HCT116 (cell line): ENCODE measurements at places on chromosomes 1 and 21.
A peak's percentile ranks its signal among the peaks of the same experiment; 100 is the strongest.

DNA sequence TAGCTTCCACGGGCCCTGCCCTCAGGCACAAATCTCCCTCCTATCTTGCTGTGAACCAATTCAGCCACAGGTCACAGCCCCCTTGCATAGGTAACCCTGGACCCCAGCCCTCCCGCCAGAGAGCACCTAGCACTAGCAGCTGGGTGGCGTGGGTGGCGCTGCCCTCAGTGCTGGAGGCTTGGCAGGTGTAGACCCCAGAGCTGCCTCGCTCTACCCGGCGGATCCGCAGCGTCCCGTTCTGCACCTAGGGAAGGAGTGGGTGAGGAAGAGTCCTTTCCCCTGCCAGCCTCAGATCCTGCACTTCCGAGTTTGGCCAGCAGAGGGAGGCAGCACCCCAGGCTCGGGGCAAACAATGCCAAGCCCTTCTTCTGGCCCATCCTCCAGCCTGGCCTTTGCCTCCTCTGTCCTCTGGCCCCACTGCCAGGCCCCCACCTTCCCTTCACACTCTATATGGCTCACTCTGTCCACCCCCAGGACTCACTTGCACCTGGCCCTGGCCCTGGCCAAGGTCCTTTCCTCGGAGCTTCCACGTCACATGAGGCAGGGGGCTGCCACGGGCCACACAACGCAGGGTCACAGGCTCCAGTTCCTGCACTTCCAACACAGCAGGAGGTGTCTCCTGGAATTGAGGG lies 9.0 kb downstream of the IGSF9 start:
- no peak for DNase-seq

GRCh38 chr21:21137986-21138385 lies 139.8 kb downstream of the NCAM2 start:
- DNase-seq: no peak

GRCh38 chr1:248853663-248854375 lies 5.1 kb downstream of the ZNF692 start:
- DNase-seq: no peak

GRCh38 chr1:11132563-11133293 lies 33.1 kb upstream of the EXOSC10 start:
- DNase-seq: no peak

DNA sequence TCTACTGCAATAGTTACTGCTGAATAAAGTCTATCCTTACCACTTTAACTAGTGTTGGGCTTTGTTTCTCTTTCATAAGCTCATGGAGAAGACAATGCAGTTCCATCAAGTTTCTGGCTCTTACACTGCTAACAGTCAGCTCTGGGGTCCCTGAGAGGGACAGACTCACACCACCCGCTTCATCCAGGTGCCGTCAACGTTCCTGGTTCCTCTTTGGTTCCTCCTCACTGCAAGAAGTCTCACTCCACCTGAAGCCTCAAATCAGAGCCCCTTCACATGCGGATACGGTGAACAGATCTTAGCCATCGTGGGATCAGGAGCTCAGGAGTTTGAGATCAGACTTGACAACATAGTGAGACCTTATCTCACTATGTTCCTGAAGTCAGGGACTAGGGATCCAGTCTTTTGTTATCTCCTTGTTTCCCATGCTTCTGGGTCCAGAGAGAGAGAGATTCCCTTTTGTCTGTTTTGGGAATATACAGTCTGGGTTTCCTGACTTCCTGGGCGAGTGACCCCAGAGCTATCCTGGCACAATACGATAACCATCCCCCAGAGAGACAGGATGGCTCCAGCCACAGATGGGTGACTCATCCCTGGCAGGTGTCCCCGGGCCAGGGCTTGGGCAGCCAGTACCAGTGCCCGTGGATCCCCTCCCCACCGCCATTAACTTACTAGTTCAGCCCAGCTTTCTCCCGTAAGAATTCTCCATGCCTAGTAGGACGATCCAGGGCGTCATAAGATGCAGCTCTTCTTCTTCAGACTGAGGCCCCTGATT lies 14.3 kb upstream of the PCP4 start:
- no peak for DNase-seq

DNA sequence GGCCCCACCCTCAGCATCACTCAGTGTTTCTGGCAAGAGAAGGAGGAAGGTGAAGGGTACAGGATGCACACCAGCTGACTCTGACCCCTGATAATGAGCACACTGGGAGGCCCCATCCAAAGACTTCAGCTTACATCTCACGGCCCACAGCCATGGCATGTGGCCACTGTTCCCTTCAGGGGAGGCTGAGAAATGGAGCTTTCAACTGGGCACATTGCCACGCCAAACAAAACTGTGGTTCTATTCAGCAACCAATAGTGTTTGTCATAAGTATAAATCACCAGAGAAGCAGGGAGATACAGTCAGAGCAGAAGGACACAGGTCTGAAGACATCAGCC lies 12.7 kb upstream of the TRAF3IP3 start:
- no peak for DNase-seq

DNA sequence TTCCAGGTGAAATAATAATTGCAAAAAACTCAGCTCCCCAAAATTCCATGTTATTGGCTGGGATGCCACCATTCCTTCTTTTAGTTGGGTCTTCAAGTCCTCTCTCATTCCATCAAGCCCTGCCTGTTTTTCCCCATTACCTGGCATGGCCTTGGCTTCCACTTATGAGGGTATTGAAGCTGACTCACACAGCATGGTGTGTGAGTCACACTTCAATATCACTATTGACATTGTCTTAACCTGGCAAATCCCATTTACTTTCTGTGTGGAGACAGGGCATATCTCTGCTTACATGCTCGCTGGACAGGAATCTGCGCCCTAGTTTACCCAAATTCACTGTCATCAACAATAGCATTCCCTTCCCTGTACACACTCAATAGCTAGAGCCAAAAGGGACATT lies 1806.8 kb downstream of the BRINP3 start:
- peak; percentile 66 for DNase-seq

- no peak for DNase-seq
Measured at GRCh38 chr1:19923137-19923952, at the start of gene PLA2G2E. TSS of gene PLA2G2E (minus strand) at chr1:19923617. CDS start at chr1:19923559, 58 bp downstream.

- no peak for DNase-seq
Measured at GRCh38 chr1:172905452-172905851, 145.3 kb downstream of the TNFSF18 start.

DNA sequence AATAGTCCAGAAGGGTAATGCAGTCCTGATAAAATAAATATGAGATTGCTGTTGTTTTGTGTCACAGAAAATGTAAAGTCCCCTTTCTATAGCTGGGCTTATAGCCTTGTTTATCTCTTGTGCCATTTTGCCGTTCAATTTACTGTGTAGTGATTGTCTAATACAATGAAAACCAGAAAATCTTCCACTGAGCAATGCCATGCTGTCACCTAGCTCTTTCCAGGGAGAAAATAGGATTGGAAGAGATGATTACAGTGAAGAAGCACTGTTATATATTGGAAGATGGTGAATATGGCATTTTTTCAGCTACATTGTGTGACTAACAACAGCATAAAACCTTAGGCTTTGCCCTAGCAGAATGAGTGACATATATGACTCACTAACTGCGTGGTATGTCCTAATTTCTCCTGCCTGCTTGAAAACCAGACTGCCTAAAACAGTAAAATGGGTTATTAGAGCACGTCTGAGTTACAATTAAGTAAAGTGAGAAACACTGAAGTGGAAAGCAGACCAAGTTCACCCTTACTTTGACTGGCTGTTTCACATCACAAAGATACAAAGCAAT lies 332.4 kb upstream of the ZP4 start:
- no peak for DNase-seq

DNA sequence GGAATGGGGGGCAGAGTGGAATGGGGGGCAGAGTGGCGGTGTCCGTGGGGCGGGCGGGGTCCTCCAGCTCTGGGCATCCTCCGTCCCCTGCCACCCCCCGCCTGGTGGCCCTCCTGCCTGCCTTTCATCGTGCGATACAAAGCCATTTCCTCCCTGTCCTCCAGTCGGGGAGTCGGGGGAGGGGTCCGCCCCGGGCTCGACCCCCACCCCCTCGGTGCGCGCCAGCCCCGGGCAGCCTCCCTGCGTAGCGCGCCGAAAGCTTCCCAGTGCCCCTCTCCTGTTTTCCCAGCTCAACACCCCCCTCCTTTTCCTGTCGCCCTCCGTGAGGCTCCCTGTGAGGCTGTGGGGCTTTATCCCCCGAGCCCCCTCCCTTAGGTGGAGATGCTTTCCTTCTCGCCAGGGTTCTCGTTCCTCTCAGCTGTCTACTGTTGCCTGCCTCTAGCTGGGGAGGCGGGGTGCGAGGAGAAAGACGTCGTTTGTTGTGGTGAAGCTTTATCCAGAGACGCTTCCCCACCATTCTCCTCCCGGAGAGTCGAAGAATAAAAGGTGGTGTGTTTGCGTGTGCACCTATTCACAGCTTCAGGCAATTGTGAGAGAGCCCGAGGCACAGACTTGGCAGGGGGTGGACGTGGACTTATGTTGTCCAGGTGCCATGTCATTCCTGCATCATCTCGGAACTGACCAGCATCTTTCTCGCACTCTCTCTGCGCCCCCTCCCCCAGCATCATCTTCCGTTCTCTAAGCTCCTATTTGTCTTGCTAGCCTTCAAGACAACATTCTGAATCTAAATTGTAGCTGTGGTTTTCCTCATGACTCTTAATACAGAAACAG lies 848 bp downstream of the DNM3 start:
- no peak for DNase-seq

- no peak for DNase-seq
Measured at GRCh38 chr1:26530410-26530894, 891 bp downstream of the RPS6KA1 start.

GRCh38 chr1:42922687-42923366 lies 35.8 kb downstream of the SLC2A1 start:
- peak; percentile 76 for DNase-seq

DNA sequence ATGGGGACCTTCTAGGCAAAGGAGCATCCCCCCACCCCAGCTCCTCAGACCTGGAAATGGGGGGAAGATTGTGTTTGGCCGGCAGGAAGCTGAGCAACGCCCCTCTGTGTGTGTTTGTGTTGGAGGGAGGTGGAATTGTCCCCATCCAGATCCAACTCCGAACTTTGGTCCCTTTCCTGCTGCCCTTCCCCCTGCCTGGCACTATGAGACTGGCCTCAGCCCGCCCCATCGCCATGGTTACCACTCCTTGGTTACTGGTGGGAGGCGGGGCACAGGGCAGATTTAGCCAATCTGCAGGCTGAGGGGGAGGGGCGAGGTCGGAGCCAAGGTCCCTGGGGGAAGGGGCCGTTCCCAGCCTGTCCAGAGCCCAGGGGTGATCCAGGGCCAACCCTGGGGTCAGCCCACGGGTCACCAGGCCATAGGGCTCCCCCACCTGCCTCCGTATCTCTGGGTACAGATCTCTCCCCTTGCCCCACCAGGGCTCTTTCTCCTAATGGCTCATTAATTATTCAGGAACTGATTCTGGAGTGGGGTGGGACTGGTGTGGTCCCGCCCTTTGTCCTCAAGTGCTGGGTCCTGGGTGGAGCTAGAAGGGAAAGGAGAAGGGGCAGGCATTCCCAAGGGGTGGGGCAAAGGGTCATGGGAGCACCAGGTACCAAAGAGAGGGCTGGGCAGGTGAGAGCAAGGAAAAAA lies 15.2 kb downstream of the PTPRF start:
- no peak for DNase-seq

- no peak for DNase-seq
Measured at GRCh38 chr1:184017306-184017705, 20.2 kb downstream of the COLGALT2 start.

DNA sequence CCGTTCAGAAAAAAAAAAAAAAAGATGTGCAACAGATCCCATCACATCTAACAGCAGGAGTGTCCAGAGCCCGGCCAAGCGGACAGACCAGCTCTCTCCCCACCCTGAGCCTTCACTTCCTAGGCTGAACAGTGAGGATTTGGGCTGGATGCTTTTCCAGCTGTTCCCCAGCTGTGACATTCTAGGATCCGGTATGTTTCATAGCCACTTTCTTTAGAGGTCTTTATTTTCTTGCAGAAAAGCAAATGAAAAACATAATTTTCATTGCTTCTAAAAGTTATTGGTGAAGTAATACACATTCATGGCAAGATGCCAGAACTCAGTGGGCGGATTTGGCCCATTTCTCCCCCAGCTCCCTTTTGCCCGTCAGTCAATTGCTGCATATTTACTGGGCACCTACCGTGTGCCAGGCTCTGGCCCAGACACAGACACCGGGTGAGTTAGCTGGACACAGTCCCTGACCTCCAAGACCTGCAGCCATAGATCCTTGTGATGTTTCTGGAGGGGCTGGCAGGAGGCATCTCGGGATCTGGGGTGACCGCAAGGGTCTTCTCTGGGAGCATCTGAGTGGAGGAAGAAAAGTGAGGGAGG lies 213.7 kb upstream of the VAMP3 start:
- DNase-seq: no peak

DNA sequence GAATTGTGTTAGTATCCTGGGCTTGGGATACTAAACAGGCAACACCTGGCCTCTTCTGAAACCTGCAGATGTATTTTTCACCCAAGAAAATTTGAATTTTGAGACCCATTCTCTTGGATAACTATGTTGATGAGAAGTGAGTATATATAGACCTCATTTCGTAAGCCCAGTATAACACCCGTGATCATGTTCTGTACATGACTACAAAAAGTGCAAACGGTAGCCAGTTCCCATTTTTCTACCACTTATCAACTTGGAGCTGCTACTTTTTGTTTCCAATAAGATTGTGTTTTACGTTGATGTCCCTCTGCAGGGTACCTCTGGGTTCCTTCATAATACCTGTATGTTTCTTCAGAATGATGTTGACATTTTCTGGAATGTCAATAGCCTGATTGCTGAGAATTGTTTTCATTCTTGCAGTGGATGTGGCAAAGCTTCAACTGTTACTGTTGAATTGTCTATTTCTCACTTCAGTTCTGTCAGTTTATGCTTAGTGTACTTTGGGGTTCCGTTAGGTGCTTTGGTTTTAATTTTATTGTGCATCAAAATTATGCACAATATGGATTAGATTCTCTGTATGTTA lies 48.1 kb downstream of the ZFYVE9 start:
- DNase-seq: no peak

DNA sequence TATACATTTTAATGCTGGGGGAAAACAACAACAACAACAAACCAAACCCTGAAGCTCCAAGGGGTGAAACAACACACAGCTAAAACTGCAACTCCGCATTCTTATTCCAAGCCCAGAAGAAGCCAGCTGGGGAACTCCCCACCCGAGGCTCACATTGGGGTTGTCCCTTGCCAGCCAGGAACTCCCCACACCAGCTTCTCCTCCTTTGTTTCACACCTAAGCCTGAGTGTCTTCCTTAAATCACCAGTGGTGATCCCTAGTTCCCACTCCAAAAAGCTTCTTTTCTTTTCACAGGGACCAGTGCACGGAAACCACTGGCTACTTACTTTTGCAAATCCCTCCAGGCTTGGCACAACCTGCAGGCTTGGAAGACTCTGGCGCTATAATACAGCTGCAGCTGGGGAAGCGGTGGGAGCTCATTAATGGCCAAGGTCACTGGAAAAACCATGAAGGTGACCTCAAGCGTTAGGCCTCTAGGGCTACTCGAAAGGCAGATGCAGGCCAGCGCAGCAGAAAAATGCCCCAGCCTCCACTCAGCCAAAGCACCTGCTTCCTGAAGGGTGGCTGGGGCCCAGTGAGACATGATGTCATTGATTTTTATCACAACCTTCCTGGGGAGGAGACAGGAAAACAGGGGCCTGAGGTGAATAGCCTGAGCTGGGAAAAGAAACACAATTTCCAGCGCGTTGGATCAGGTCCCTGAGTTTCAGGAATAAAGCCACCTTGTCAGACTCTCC lies 40.1 kb downstream of the TLR5 start:
- DNase-seq: no peak
